ENCODE measurements at places on chromosomes 4 and X.

GRCh38 chr4:172980219-172980618 is 188.4 kb upstream of the GALNT7 start:
- no peak for DNase-seq

GRCh38 chr4:86730310-86730709 is 118.9 kb downstream of the SLC10A6 start:
- no peak for DNase-seq

DNA sequence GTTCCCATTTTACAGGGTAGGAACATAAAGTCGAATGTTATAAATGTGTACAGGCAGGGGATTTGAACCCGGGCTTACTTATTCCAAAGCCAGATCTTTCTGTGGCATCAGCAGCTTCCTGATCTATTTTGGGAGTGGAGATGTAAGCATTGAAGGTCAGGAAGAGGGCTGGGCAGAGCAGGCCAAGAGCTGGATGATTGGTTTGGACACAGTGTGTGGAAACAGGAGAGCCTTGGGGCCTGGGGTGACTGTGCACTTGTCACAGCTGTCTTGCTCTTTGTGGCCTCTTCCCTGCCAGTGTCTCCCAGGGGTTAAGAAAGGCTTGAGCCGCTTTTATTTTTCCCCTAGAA is 127.9 kb upstream of the ENPP6 start:
- DNase-seq, result no peak

- DNase-seq, result no peak
Observed at GRCh38 chr4:181507180-181507835, 735.9 kb upstream of the TENM3 start.

DNA sequence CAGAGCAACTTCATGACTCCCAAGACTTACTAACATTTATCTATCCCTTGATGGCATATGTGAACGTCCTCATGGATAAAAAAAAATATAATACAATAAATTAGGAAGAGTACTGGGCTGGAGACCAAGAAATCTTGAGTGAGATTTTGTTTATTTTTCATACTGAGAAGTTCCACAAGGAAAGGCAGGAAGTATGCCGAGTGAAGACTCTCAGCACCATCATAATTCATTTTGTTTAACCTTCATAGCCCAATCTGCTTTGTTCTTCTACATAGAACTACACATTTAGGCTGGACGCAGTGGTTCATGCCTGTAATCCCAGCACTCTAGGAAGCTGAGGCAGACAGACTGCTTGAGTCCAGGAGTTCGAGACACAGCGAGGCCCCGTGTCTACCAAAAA is 198.3 kb downstream of the NSUN7 start:
- no peak for DNase-seq

GRCh38 chr4:114384629-114385028 is 214.0 kb upstream of the UGT8 start:
- DNase-seq, result no peak

- no peak for DNase-seq
Observed at GRCh38 chr4:73883306-73883705, 14.1 kb downstream of the CXCL1 start.

- DNase-seq, result no peak
Observed at GRCh38 chr4:2451036-2451520, 17.8 kb upstream of the RNF4 start.

Data from stimulated activated CD8-positive, alpha-beta memory T cell treated with anti-CD3 and anti-CD28 coated beads, Interleukin-7, amount 100 ng/mL, for 1 hour (primary cell).